ENCODE measurements at places on chromosomes 3 and 15. TPM values are rescaled to one million over a fixed set of nuclear protein-coding genes. Genes with fewer than 3 reads are reported as not detected.

GRCh38 chr15:48317221-48317620 lies 14.0 kb upstream of the DUT start:
- DNase-seq, result no peak

DNA sequence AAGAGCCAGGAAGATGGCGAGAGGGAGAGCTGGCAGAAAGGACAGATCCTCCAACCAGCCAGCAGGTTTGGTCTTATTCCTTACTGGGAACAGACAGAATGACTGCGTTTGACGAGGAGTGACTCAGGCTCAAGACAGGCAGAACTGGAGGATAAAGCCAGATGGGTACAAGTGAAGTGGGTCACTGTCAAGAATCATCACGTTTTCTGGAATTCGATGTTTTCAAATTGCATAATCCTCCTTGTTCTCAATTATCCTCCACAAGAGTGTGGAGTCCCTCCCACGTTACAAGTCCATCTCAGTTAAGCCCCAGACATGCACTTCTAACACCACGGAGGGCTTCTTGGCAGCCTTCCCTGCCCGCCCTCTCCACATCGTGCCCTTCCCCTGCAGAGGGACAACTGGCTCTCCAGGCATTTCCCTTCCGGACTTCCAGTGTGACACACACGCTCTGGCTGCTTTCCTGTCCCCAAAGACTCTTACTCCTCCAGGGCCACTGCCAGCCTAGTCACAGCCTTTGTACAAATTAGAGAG lies 183.1 kb downstream of the CHST2 start:
- peak; percentile 68 for DNase-seq

DNA sequence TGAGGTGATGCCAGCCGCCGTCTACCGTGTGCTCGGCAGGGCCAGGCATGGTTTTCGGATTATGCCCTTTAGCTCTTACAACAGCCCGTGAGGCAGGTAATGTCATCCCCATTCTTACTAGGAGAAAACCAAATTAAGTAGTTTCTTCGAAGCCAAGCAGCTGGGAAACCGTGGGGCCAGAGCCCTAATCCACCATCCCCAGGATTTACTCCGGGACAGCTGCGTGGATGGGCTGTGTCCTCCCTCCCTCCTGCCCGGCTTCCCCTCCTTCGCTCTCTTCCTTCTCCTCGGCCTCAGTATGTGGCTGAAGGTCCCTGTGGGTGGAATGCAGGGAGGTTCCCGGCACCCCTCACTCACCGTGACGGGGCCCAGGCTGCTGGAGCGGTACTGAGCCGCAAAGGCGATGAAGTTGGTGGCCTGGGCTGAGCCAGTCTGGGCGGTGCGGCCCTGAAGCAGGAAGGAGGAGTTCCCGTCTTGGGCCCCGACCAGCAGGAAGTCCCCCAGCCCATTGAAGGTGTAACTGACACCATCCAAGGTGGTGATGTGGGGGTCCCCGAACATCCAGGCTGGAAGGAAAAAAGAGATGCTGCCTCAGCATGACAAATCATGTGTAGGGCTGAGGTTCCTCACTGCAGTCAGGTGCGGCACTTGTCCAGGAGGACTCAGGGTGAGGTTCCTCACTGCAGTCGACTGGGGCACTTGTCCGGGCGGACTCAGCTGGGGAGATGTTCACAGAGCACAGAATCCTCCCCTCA lies 42.5 kb downstream of the MUC20 start:
- peak; percentile 8 for DNase-seq

- no peak for DNase-seq
These were observed 28.6 kb downstream of the NEK10 start for GRCh38 chr3:27340534-27340933.

GRCh38 chr3:117748131-117748530 lies 1038.6 kb downstream of the TUSC7 start:
- no peak for DNase-seq

DNA sequence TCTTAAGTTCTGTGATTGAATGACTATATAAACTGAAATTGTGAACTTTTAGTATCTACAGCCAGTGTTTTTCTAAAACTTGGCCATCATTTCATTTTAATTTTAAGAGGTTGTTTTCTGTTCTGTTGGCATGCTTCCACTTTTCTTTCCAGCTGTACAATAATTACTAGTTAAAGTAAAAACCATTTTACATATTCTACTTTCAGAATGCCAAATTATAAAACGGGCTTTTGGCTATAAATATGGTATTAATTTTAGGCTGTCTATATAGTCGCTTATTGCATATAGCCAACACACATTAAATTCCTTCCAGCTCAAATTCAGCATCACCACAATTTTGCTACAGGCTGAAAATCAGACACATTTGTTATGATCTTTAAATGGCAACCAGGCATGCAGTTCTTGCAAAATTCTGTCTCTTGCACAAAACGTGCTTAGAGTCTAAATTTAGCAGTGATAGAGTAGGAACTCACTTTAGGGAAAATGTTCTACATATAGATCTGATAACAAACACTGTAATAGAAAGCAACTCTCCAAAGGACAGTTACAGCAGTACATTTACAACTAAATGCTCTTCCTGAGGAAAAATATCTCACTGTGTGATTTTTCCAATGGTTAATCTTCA lies 81.1 kb downstream of the BTD start:
- no peak for DNase-seq

- DNase-seq, result no peak
These were observed 35.0 kb upstream of the ARID3B start for GRCh38 chr15:74505837-74506514.

DNA sequence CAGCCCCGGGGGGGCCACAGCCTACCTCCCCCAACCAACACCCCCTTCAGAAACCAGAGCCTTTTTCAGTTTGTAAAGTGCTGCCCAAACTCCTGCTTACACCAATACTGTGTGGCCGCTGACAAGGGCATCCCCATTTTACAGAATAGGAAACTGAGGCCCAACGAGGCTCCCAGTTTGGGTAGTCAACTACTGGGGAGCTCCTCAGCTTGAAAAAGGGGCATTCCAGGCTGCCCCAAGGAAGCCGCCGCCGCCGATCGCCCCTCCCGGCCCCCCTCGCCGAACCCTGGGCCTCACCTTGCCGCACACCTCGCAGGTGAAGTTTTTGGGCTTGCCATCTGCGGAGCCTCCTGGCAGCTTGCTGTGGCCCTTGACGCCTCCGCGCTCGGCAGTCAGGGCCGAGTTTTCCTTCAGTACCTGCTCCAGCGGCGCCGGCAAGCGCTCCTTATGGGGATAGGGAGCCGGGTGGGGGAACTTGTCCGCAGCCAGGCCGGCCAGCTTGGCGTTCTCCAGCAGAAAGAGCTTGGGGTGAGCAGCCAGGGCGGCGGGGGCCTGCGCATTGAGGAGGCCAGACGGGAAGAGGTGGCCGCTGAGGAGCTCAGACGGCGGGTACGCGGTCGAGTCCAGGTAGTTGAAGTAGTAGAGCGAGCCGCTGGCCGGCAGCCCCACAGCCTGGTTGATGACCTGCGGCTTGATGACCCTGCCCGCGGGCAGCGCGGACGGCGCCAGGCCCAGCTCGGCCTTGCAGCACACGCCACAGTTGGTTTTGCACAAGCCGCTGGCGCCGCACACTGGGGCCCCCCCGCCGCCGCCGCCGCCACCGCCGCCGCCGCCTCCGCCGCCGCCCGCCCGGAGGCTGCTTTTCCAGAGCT lies 1.4 kb downstream of the FEZF2 start:
- DNase-seq, result no peak

- DNase-seq, result peak; percentile 84
These were observed 545.0 kb downstream of the ZPLD1 start for GRCh38 chr3:102979682-102980354.

DNA sequence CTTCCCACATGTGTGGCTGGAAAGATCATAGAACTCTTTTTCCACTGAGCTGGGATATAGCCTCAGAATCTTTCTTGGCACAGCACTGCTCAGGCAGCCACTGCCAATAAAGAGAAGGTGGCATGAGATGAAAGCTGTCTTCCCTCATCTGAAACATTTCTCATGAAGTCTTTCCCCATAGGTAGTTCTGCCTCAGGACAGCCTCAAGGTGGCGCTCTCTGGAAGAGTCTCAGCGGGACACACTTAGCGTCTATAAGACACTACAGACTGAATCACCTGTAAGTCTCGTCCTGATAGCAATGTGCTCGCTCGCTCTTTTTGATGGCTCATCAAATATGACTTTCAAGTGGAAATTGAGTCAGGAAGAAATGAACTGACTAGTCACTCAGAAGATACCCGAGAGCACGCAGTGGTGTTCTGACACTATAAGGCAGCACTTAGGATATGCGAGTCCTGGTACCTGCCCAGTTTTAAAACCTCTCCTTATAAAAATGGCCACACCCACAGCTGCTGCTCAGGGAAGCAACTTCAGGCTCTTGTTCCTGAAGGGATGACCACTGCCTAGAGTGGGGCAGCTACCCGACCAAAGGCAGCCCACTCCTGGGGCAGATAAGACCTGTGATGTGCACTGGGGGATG lies 269.5 kb downstream of the SUCLG2 start:
- DNase-seq, result no peak

- DNase-seq, result no peak
These were observed 68.7 kb downstream of the AAGAB start for GRCh38 chr15:67185621-67186225.

Gene MYZAP
- 966 TPM for total RNA-seq

Gene LRRN1
- 0.05 TPM for total RNA-seq

Data from Right ventricle myocardium superior (tissue), 1 donor.